ENCODE measurements at places on chromosomes 1 and 21.

DNA sequence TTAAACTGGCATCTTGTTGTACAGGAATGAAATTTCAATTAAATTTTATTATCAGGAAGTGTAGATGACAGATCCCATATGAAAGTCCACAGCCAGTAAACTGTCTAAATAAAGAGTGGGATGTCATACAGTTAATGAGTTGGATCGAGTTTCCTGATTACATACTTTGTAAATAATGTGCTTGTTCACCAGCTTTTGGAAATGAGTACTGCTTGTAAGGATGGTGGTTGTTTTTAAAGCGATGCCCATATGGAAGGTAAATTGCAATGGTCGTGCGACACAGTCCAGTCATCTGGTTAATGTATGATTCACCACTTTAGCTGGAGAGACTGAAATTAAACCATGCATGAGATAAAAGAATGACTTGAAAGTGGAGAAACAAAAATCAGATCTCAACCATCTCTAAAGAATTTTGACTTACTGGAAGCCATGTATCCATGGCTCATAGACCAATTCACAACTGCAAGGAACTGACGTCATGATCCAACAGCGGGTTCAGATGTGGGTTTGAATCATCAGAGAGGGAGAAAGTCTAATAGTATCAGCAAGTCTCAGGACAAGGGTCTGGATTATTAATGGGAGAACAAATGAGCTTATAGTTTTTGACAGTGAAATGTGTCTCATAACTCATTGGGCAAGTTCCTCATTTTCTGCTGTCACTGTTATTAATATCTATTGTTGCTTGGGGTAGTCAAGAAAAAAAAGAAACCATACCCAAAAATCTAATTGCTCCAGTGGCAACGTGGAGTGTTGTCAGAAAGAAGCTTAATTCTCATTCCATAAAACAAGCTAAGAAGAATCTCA is 49.0 kb downstream of the MAP10 start:
- no peaks in the 10 kb centered on the region for H3K4me1 ChIP-seq
- no peaks in the 10 kb centered on the region for H3K36me3 ChIP-seq
- no peak for DNase-seq
- H3K27ac ChIP-seq: no peak overlapping the region
- no peaks in the 10 kb centered on the region for H3K27me3 ChIP-seq

DNA sequence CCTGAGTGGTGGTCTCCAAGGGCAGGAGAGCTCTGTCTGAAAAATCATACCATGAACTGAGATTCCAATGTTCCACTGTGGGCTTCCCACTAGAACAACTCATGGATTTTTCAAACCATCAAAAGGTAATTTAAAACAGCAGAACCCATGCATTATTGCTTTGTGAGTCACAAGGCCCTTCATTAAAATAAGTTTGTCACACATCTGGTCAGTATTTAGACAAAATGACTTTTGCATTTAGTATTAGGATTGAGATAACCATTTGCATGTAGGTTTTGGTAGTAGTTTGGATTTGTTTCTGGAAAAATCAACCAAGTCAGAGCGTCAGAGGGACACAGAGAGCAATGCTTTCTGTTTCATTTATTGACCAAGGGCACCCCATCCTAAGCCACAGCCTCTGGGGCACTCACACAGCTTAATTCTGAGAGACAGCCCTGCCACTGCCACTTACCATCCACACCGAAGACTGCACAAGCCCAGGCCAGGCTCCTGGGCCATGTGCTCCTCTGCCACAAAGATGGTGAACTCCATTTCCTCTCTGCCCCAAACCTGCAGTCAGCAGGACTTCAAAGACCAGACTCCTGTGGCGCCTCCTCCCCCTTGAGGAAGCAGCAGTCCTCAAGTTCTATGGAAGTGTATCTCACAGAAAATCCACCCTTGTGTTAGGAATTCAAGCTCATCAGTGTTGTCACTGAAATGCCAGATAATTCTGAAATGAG is 132.6 kb upstream of the DUSP10 start:
- DNase-seq: no peak
- no peaks in the 10 kb centered on the region for H3K27me3 ChIP-seq
- no peak overlapping the region for H3K27ac ChIP-seq
- H3K4me1 ChIP-seq: no peaks in the 10 kb centered on the region
- no peak overlapping the region for H3K4me3 ChIP-seq

- no peaks in the 10 kb centered on the region for H3K27me3 ChIP-seq
- no peaks in the 10 kb centered on the region for H3K4me1 ChIP-seq
- H3K27ac ChIP-seq: peak overlapping the region; percentile 9
These were observed 22.7 kb upstream of the IFNGR2 start for GRCh38 chr21:33380483-33380998.

- no peak overlapping the region for H3K4me3 ChIP-seq
- no peaks in the 10 kb centered on the region for H3K36me3 ChIP-seq
- H3K27ac ChIP-seq: no peak overlapping the region
These were observed 44.6 kb downstream of the RCAN1 start for GRCh38 chr21:34570313-34570712.
